ENCODE measurements at places on chromosomes 16 and 17.

DNA sequence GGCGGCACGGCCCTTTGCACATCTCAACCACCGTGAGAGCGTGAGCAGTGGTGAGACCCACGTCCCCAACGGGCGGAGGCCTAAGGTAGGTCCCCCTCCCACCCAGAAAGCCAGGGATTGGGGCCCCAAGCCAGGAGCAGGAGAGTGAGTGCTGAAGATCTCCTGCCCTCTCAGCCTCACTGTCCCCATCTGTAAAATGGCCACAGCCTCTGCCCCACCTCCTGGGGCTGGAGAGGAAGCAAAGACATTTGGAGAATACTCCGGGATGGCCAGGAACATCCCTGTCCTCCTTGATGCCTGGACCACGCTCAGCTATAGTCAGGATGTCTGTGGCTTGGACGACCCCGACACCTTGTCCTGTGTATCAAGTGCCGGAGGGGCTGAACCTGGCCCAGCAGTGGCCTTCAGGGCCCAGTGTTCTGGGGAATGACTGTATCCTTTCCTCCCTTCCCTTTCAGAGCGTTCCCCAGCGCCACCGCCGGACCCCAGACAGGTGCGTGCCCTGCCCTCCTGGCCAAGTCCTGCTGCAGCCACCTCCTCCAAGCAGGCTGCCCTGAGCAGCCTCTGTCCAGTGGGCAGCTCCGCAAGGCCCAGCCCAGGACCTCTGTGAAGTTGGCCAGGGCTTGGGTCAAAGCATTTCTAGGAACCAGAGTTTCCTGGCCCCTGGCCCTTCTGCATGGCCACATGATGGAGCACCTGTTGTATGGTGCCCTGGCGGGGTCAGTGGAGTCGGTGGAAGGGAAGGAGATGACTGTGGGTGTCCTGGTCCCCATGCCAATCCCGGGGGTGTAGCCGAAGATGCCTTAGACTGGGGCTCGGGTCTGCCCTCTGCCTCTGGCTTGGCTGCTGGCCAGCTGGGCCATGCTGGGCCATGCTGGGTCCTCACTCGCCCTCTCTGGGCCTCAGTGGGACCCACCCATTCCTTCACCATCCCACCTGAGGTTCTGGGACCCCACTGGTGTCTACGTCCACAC is 38.4 kb downstream of the ADCY7 start:
- DNase-seq, result no peak

- DNase-seq, result no peak
Measured at GRCh38 chr17:9768381-9768934, 22.9 kb downstream of the DHRS7C start.

DNA sequence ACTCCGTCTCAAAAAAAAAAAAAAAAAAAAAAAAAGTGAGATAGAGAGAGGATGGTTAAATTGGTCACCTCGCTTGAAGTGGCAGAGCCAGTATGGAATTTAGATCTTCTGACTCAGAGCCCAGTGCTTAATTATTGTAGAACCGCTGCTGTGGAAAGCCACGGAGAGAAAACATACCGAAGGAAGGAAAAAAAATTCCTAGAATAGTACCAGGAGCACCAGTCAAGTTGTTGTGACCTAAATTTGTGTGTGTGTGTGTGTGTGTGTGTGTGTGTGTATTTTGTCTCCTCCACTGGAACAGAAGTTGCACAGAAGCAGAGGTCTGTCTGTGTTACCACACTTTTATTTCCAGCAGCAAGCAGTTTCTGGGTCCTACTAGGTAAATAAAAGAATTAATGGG is 10.6 kb upstream of the NUP85 start:
- DNase-seq, result peak; percentile 55

DNA sequence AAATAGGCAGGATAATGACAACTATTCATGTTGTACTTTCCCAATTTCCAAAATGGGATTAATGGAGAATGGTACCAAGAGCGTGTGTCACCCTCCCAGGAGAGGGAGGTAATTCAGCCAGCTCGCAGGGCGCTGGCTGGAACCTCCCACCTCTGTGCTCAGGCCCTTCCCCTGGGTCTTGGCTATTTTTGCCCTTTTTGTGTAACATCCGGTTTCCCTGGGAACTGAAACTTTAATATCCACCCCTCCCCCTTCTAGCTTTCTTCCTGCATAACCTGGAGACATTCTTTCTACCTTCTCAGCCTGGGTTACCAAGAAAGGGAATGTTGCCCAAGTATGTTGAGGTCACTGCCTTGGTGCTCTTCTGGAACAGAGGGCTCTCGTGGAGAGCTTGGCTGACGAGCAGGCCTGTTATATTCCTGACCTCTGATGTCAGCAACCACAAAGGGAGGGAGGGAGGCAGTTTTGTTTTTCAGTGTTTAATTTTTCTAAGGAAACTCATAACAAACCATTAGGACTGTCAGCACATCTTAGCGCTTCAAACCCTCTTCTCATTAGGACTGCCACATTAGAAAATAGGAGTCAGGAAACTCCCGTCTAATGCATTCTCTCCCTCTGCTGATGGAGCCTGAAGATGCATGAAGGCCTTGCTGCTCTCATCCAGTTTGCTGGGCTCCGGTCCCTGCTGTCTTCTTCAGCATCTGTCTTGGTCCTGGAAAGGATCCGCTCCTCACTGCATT is 25.6 kb downstream of the ITGB3 start:
- DNase-seq, result peak; percentile 94

- no peak for DNase-seq
Measured at GRCh38 chr16:30069611-30070462, 4.3 kb downstream of the ALDOA start.

GRCh38 chr17:56947741-56948140 is 13.1 kb downstream of the COIL start:
- DNase-seq, result no peak

- DNase-seq, result no peak
Measured at GRCh38 chr17:72233986-72234385, 113.2 kb downstream of the SOX9 start.

- no peak for DNase-seq
Measured at GRCh38 chr17:64162554-64162953, 32.6 kb upstream of the ERN1 start.

DNA sequence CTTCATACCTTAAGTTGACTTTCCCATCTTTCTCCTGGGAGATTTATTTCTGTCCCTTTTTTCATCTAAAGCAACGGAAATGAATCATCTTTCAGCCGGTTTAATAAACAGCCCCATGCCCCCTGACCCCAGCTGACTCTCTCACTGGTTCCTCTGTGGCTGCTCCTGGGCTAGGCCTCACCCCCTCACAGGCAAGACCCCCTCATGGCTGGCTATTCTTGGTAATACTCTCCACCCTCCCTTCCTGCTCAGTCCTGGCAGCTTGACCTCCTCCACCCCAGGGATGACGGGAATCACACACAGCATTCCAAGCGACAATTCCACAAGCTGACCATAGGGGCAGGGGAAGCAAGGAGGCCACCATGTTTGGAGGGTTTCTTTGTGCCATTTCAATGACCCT is 1.5 kb upstream of the ADAP2 start:
- DNase-seq, result no peak

DNA sequence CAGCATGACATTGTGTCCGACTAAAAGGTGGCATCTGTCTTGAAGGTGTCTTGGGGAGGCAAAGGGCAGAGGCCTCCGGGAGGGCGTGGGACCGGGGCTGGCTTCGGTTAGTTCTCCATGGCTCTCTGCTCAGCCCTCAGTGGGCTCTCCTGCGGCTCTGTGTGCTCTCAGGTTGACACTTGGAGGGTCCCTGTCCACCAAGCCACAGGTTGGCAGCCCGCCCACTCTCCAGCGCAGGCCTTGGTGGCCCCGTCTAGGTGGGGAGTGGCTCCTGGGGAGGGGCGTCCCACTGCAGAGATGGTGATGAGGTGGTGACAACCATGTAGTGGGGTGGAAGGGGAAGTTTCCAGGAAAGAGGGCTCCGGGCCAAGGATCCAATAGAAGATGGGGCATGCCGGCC is 31.6 kb downstream of the ADGRG5 start:
- DNase-seq, result no peak

DNA sequence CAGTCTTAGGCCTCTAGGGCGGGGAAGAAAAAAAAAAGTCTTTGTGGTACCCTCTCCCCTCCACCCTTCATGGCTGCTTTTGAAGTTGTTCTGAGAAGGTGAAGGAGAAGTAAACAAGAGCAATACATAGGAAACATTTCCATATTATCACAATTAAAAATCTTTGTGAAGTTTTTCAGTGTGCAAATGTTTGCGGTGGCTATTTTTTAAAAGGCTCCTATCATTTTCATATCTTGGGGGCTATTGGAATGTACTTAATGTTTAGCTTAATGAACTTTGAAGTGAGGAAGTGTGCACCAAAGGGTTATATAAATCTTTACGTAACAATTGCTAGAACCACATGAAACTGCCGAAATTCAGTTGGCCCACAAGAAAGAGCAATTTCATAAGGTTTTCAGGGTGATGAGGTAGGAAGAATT is 7.6 kb downstream of the NOL11 start:
- no peak for DNase-seq

GRCh38 chr17:1083451-1084187 is 86.7 kb downstream of the TIMM22 start:
- no peak for DNase-seq

GRCh38 chr16:87959391-87959990 is 8.3 kb downstream of the BANP start:
- DNase-seq, result no peak

GRCh38 chr16:28869201-28869600 is 5.6 kb downstream of the SH2B1 start:
- DNase-seq, result no peak

GRCh38 chr16:50079397-50080140 is 13.8 kb downstream of the HEATR3 start:
- DNase-seq, result no peak

- no peak for DNase-seq
Measured at GRCh38 chr16:4537376-4538343, 913 bp downstream of the CDIP1 start.

DNA sequence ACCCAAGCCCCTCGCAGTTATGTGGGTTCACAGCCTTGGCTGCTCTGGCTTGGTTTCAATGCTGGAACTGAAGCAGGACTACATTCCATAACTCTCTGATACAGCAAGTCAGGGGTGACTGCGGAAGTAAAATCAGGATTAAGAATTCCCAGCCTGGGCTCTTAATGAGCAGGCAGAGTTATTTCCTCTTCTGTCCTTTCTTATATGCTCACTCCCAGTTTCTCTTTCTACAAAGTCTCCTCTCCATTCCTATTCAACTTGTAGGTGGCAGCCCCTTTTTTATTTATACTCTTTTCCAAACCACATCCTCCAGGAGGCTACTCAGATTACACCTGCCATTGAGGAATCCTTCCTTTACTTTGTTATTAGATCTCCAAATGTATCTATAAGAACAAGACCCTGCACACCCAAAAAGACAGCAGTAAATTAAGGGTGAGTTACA is 40.3 kb downstream of the HOXB1 start:
- DNase-seq, result no peak

GRCh38 chr16:27676839-27677238 is 126.9 kb downstream of the KATNIP start:
- DNase-seq, result no peak

GRCh38 chr16:53949715-53950410 is 245.9 kb downstream of the FTO start:
- DNase-seq, result no peak

GRCh38 chr17:79104898-79105600 is 30.4 kb downstream of the ENGASE start:
- no peak for DNase-seq

GRCh38 chr17:44212507-44213402 is 6.7 kb downstream of the UBTF start:
- no peak for DNase-seq

DNA sequence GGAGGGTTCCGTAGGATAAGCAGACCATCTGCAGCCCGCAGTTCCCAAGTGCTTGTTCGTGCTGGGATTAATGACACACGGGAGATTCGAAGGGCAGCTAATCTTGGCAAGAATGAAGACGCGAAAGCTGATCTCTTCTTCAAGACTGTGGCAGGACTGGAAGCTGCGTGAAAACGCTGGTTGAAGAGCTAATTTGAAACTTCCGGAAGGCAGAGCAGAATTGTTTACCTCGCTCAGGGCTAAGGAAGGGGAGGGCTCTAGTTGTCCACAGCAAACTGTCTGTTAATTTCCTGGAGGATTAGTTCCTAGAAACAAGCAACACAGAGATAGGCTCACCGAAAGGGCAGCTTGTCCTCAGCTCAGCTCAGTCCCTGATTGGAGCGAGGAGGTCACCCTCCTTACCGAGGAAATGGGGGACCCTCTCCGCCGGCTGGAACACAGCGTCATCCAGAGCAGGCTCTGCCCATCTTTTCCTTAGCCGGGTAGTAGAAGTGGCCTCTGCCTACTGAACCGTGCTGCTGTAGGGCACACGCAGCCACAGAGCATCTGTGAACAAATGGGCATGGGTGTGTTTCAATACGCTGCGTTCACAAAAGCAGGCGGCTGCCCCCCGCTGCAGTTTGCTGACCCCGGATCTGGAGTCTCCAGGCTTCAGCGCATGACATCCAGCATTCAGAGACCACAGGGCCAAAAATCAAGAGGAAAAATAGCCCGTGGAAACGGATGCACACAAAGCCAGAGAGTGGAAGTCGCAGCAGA is 16.7 kb upstream of the BAIAP2 start:
- no peak for DNase-seq

- DNase-seq, result no peak
Measured at GRCh38 chr17:35900280-35900679, 20.1 kb upstream of the CCL5 start.

GRCh38 chr17:82317394-82318168 is at the start of gene CD7:
Gene CD7 (minus strand): TSS chr17:82317608. CDS start chr17:82317495, 113 bp downstream.
- DNase-seq, result no peak

DNA sequence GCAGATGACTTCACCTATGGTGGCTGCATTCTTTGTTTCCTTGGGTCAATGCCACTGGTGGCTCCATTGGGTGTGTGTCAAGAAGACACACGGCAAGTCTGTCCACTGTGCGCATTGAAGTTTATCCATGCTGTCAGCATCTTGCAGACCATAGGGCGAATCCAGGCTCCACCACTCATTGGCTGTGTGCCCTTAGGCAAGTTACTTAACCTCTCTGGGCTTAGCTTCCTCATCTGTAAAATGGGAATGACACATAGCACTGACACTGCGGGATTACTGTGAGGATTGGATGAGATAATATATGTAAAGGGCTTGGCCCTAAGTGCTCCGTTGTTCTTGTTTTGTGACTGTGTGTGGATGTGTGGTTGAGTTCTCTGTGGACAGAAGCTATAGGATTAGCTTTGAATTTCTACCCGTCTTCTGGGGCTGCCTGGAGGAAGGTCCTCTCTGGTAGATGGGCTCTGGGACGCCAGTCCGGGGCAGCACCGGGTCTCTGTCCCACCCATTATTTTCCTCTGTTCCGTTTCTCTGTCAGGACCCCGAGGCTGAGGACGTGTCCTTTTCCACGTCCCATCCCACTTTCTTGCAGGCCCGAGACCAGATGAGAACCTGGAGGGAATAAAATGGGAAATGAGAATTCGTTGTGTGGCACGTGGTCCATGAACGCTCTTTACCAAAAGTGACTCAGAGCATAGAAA is 178.4 kb downstream of the IRF8 start:
- DNase-seq, result no peak

All from AG04449 (cell line).